ENCODE measurements at places on chromosomes 7 and 10.
A peak's percentile ranks its signal among the peaks of the same experiment; 100 is the strongest.

DNA sequence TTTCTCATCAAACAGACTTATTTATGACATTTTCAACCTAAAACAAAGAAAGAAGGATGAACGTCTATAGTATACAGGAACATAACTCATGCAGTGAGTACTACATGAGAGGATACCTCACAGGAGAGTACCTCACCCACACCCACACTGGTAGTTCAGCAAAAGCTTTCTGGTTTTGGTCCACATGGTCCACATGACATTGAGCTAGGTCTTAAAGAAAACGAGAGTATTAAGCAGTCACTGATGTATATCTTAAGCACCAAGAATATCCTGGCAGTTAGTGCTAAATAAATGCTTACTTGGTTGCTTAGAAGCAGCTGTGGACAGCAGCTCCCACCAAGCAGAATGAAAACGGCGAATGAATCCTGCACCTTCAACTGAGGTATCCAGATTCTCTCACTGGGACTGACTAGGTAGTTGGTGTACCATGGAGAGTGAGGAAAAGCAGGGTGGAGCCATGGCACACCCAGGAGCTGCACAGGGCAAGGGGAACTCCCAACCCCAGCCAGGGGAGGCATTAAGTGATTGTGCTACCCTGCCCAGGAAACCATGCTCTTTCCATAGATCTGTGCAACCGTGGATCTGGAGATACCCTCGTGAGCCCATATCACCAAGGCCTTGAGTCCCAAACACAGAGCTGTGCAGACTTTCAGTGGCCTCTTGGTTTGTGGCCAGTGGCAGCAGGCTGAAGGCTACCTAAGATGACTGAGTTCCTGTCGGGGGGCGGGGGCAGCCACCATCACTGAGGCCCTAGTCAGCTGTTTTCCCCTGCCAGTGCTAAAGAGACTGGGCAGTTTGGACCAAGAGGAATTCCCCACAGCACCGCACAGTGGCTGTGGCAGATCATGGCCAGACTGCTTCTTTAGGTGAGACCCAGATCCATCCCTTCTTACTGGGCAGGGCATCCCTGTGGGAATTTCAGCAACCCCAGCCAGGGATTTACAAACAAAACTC lies 143.4 kb downstream of the SGMS1 start:
- DNase-seq: no peak

DNA sequence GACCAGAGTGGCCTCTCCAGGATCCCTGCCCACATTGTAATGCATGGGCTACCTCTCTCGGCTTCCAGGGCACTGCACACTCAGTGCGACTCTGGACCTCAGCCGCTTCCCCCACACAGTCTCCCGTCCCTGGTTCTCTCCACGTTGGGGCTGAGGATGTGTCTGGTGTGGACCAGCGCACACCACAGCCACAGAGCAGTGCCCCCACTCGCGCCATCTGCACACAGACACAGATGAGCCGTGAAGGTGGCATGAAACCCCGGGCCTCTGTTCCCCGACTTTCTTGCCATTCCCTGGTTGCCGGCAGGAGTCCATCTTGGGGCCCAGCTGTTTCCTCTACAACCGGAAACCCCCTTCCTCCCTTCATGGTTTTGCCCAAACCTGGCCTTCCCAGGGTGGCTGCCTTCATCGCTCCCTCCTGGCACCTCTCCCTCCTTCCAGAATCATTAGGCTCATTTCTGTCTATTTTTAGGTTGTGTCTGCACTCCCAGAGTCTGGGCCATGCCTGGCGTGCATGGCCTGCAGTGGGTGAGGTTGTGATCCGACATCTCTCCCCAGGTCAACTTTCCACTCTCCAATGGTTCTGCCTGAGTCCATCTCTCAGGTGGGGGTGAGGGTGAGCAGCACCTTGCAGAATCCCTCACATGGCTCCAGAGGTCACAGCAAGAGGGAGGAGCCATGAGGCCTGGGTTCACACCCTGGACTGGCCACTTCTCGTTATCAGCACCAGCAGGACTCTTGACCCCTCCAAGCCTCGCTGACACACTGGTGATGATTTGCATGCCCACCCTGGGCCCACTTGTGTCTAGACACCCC lies 10.1 kb downstream of the RASGEF1A start:
- no peak for DNase-seq

- no peak for DNase-seq
These were observed 14.6 kb upstream of the PWWP2B start for GRCh38 chr10:132382231-132382922.

GRCh38 chr10:52951824-52952223 lies 179.2 kb upstream of the MBL2 start:
- peak; percentile 44 for DNase-seq

DNA sequence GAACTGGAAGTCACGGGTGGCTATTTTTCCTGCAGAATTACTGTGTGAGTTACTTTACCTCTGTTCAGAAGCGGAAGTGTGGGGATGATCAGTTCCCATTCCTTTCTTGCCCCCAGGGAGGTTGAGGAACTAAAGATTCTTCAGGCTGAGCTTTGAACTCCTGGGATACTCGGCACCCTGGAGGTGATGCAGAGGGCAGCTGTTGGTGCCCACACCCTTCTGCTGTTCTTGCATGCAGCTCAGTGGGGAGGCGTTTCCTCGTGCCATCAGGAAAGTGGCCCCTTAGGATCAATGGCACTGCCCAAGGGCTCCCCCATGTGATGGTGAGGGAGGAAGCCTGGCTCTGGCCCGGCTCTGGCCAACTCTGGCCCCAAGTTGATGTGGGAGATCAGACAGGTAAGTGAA lies 44.7 kb upstream of the MXI1 start:
- no peak for DNase-seq

DNA sequence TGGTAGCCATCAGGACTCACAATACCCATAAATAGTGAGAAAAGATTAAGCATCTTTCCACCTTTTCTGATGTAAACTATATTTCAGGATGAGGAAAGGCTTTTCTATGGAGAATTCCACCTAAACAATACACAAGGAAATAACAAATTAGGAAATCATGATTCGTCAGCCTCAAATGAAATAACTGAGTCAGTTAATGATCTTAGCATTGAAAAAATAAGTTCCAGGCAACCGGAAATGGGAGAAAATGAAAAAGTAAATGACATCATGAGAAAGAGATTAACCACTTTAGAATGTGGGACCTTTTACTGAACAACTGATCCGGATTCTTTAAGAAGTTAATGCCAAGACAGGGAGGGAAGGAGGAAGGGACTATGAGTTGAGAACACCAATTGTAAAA lies 742.3 kb downstream of the TNS3 start:
- DNase-seq: no peak

All from cerebellar cortex (tissue), 1 donor.